NCI-H1694 treated with DMSO at 0.1 percent for 48 hours (cell line): ENCODE measurements at places on chromosomes 7 and 10.

GRCh38 chr10:17208476-17208875 is 7.0 kb upstream of the TRDMT1 start:
- no peak for DNase-seq

- no peak for DNase-seq
Observed at GRCh38 chr7:84009782-84010181, 184.8 kb downstream of the SEMA3A start.

DNA sequence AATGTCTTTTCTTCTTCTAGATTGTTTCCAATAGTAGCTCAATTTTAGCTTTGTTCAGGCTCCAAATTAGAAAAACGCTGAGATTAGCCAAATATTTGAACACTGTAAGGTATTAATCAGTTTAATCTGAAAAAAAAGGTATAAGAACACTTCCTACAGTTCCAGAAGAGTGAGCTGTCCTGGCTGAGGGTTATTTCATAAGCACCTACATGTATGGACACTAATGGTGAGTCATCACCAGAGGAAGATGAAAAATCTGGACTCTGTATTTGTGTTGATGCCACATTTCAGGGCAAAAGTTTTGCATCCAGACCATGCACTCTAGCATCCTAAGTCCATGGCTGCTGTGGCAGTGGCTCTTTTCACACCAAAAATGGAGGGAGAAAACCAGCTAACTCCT is 189.5 kb downstream of the ANKRD30A start:
- DNase-seq = no peak

- no peak for DNase-seq
Observed at GRCh38 chr7:133851411-133851810, 275.7 kb upstream of the LRGUK start.

DNA sequence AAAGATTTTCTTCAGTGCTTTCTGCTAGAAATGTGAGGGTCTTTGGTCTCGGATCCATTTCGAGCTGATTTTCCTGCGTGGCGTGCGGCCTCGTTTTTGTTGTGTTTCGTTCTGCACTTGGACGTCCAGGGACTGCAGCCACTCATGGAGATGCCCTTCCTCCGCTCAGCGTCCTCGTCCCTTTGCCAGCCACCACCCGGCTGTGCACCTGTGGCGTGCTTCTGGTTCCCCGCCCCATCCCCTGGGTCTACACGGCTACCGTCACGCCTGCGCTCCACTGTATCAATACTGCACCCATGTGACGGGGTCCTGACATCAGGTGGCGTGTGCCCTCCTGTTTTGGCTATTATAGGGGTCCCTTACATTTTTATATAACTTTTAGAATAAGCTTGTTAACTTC is 42.7 kb upstream of the NKX6-2 start:
- no peak for DNase-seq

- no peak for DNase-seq
Observed at GRCh38 chr10:5665373-5666007, 905 bp downstream of the ASB13 start.

DNA sequence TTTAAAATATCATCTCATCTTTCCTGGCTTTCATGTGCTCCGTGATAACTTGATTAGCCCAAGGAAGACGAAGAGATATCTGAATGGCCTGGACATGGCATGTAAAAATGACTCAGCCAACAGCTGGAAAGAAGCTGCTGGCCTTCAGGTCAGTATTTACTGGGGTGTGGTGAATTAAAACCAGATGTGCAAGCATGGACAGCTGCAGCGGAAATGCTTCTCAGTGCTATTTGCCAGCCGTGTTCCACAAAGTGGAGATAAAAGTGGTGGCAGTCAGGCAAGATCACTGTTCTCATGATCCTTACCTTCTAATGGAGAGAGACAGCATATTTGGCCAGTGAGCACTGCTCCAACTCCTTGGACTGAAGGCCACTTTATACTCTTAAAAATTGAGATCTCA is 203.1 kb upstream of the VSTM2A start:
- no peak for DNase-seq

DNA sequence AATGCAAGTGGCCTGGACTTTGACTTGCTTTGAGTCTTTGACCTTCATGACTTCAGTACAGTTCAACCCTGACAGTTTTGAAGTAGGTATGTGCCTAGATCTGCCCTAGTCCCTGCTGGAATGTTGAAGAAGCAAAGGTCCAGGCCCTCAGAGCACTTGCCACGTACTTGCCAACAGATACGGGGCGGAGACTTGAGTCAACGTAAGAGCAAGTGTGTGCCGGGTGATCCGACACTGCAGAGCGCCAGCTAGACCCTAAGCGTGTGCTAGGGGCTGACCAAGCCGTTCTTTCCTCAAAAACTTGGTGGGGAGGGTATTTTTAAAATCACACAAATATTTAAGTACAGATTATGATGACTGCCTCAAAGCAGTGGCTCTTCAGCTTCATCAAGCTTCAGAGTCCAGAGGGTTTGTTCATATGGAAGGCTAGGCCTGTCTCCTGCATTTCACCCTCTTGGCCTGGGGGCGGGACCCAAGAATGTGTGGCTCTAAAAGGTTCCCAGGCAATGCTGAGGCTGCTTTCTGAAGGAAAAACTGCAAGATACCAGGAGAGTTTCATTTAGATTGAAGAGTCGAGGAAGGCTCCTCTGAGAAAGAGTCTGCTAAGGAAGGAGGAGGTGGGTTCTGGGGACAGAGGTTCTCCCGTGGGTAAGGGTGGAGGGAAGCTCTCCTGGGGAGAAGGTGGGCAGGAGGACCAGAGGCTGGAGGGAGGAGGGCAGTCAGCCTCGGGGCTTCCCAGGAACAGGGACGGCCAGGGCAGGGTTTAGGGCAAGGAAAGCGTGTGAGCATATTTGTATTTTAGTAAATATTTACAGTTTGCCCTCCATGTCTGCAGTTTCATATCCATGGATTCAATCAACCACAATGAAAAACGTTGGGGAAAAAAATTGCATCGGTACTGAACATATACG is 160.3 kb downstream of the EGFR start:
- DNase-seq = no peak

DNA sequence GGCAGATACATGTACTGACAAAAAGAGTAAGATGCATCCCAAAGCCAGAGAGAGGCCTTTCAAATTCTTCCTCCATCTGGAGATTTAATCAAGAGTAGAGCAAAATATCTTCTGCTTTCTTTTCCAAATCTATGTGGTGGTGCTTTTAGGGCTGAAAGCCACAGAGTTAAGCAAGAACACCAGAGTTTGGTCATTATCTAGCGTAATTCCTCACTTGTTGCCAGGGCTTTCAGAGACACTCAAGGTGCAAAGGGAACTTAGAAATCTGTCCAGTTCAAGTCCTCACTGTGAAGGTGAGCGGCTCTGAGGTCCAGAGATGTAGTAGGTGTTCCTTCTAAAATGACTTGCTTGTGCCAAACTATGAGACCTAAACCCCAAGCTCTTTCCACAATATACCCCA is 10.9 kb upstream of the NFE2L3 start:
- DNase-seq = no peak

- no peak for DNase-seq
Observed at GRCh38 chr7:30003098-30003497, 13.5 kb upstream of the SCRN1 start.
